ENCODE measurements at places on chromosomes 13 and 19.
A peak's percentile ranks its signal among the peaks of the same experiment; 100 is the strongest.

- no peak for DNase-seq
Measured at GRCh38 chr13:55815458-55816033, 1325.2 kb upstream of the PRR20A start.

DNA sequence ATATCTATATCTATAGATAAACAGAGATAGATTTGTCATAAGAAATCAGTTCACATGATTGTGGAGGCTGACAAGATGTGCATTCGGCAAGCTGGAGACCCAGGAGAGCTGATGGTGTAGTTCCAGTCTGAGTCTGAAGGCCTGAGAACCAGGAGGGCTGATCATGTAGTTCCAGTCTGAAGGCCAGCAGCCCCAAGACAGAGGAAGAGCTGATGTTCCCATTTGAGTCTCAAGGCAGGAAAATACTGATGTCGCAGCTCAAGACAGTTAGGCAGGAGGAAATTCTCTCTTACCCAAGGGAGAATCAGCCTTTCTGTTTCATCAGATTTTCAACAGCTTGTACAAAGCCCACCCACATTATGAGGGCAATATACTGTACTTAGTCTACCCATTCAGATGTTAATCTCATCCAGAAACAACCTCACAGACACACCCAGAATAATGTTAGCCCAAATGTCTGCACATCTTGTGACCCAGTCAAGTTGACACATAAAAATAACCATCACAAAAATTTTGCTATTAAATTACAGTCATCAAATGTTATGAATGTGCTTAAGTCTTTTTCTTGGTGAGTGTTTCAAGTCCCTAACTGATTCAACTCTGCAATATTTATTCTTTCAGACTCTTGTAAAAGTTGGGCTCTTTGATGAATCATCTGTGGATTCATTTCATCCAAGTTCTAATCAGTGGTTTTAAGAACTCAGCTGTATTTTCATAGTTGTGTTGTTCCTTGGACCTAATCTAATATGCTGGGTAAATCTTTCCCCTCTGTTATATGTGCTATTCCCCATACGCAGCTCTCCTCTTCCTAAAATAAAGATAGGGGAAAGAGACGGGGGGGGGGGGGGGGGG lies 22.7 kb upstream of the LRCH1 start:
- no peak for DNase-seq

DNA sequence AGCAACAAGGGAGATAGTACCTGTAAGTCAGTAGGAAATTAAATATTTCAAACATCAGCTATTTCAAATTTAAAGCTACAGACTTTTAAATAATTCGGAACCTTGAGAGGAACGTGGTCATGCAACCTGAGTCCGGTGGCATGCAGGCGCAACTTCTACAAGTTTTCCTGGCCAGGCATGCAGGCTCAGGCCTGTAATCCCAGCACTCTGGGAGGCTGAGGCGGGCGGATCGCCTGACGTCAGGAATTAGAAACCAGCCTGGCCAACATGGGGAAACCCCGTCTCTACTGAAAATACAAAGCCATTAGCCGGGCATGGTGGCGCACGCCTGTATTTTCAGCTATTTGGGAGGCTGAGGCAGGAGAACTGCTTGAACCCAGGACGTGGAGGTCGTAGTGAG lies 2.2 kb upstream of the ZNF701 start:
- no peak for DNase-seq

- no peak for DNase-seq
Measured at GRCh38 chr13:110536006-110536693, 25.4 kb downstream of the RAB20 start.

GRCh38 chr13:99501848-99502301 lies 603 bp downstream of the TM9SF2 start:
- DNase-seq = no peak

GRCh38 chr13:99190147-99190985 lies 10.3 kb upstream of the UBAC2 start:
- no peak for DNase-seq

DNA sequence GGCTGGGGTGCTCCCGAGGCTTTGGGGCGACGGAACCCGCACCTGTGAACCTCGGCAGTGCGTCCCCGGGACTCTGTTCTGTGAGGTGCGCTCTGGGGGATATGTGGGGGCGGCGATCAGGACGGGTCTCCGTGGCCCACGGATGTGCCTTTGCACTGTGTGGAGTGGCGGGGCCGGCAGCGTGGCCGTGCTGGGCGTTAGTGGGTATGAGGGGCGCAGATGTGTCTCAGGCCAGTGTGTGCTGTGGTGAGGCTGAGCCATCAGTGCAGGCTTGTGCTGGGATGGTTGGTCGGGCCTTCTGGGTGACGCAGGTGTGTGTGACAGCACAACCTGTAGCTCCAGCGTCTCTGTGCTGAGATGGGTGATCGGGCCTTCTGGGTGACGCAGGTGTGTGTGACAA lies 16.9 kb downstream of the ZNF331 start:
- no peak for DNase-seq

DNA sequence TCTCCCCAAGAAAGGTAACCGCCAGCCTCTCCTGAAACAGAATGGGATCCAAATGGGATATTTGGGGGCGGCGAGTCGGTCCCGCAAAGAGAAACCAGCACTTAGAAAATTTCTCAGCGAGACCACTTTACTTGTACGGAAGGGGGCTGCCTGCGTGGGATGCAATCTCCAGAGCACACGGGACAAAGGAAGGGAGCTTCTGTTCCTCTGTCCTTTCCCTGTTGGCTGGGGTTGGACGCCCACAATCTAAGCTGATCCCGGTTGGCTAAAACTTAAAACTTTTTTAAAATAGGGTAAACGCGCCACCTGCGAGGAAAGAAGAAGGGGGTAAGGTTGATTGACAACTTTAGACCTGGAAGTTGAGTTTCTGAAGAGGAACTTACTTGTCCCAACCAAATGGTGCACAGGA lies 826 bp upstream of the BSG start:
- DNase-seq = no peak

DNA sequence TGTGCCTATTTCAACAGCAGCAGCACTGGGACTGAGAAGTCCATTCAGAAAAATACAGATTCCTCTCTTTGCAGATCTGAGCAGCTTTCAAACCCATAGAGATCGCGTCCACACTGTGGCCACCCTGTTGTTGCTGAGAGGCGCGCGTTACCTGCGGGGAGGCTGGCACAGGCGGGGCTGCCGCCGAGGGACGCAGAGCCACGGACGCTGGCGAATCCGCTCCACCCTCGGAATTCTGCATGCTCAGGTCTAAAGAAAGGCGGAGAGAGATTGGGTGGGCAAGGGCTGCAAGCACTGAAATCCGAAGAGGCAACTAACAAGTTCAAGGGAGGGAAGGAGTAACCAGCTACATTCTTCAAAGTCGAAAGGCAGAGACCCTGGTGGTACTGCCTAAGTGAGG lies 63.0 kb downstream of the RFX2 start:
- no peak for DNase-seq

- DNase-seq = no peak
Measured at GRCh38 chr13:41813426-41813825, 147.5 kb downstream of the VWA8 start.

DNA sequence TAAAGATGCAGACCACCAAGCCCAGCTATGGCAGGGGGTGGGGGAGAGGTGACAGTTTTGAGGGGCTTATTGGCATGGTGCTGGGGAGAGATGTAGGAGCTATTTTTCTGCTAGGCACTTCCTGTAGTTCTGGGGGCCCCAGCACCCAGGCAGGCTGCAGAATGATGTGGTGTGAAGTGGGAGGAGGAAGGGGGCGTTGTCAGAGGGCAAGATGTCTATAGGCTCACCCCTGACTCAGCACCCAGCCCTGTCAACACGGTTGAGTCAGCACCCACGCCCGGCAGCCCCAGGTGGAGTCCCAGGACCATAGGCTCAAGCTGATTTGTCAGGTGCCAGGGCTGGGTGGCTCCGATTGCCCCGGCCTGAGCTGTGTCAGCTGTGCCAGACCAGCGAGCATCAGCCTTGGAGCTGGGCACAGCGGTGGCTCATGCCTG lies 5.8 kb downstream of the KLF2 start:
- peak; percentile 54 for DNase-seq

DNA sequence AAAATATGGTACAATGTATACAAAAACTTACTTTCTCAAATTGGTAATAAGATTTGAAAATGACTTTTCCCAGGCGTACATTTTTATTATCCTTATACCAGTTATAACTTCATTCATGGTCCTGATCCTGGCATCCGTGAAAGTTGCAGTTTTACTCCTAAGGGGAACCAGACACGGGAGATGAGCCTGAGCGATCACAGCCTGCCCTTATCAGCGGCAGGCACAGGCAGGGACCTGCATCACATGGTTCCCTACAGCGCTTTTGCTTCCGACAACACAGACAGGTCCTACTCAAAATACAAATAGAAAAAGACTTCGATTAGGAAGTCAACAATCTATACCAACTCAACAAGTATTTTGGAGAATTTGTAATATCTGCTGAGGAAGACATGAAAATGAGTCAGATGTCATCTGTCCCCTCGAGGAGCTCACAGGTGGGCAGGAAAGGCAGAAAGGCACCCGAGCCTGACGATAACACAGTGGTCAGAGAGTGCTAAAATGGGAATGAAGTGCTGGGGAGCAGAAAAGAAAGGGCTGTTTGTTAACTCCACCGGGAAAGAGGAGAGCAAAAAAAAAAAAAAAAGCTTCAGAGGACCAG lies 93.4 kb downstream of the ABCC4 start:
- no peak for DNase-seq

GRCh38 chr13:33560726-33561125 lies 257.2 kb upstream of the RFC3 start:
- no peak for DNase-seq

DNA sequence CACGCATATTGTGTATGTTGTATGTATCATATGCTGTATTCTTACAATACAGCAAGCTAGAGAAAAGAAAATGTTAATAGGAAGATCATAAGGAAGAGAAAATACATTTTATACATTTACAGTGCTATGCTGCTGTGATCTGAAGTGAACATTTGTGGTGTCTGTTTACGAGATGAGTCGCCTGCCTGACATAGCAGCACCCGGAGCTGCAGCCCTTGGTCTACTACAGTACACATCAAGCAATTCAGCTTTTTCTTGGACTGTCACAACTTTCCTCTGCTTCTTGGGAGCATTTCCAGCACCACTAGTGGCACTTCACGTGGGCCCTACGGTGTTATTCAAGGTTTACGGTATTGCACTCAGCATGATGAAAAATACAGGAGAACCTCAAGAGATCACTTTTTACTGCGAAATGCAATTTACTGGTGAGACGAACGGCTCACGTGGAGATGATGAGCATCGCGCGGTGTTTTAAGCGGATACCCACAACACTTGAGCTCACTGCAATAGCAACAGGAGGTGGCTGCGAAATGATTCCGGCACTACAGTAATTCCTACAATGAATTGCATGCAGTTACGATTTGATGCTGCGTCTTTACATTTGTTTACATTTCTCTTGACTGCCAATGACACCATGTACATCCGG lies 308.4 kb downstream of the FGF9 start:
- DNase-seq = no peak

DNA sequence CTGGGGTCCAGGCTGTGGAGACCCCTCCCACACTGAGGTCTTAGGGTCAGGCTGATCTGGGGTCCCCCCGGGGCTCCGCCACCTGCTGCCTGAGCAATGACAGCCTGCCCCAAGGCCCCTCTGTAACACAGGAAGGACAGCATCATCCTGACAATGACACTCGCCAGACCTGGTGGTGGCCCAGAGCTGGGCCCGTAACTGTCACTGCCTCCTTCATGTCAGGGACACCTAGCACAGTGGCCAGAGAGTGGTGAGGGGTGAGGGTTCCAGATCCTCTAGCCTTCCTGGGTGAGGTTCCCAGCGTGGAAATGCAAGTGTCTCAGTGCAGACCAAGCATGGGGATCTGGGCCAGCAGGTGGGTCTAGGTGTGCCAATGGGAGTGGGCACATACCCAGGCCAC lies 27.8 kb downstream of the OPA3 start:
- DNase-seq = no peak

- DNase-seq = no peak
Measured at GRCh38 chr13:110617321-110618072, 2.2 kb downstream of the NAXD start.

DNA sequence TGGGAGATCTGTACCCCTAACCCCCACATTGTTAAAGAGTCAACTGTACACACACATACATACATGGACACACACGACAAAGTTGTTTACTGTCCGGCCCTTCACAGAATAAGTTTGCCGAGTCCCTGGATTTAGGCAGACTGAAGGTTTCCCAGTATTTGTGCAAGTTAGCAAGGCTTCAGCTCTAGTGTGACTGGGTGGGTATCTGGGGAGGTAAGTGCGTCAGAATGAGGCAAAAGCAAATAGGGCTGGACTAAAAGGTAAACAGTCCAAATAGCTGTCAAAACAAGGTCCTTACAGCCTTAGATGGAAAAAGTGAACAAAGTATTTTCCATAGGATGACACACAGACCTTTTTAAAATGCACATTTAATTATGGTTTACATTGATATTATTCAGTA lies 228.4 kb upstream of the UFM1 start:
- no peak for DNase-seq

- no peak for DNase-seq
Measured at GRCh38 chr13:107339209-107339608, 771.3 kb upstream of the ARGLU1 start.

DNA sequence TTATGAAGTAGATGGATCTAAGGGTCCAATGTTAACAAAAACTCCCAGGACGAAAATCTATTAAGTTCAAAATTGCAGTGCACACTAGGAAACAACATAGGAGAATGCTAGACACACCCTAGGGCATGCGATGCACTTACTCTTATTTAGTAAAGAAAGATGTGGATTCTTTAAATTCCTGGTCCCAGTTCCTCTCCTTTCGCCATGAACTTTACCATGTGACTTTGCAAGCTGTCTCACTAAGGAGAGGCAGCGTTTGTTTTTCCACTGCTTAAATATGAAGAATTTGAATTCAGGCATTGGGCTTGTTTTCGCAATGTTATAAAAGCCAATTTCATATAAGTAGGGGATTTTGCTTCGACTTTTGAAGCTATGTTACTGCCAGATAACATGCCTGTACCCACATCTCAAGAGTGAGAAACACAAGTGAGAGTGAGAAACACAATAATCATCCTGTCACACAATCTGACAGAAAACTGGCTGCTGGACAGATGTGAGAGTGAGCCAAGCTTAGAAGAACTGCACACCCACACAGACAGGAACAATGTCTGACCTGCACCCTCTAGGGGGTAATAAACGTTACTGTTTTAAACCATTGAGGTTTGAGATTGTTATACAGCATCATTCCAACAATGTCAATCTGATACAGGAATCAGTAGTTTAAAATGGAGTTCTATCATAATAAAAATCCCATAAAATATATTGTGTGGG lies 1308.4 kb downstream of the SLITRK5 start:
- no peak for DNase-seq

DNA sequence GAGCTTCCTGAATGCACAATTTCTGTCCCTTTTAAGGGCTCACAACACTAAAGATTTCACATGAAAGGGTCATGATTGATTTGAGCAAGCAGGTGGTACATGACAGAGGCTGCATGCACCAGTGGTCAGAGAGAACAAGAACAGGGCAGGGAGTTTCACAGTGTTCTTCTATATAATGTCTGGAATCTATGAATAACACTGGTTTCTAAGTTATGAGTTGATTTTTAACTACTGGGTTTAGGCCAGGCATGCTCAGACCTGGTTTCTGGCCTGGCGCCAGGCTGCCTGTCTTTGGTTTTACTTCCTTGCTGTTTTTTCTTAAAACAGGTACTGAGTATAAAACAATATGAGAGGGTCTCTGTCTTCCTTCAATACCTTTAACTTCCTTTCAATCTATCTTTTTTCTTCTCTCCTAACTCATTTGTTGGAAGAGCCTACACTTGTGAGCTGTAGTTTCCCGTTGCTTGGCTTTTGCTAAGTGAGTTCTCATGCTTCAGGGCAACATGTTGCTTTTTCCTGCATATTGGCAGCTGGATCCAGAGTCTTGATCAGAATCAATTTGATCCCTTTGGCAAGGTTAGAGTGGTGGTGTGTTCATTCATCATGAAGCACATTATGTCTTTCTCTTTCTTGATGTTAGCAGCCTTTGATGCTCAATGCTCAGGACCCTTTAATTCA lies 38.5 kb upstream of the FGF14 start:
- no peak for DNase-seq

All from GM12892 (cell line).